ENCODE measurements at places on chromosomes 13 and 19. TPM values are rescaled to one million over a fixed set of nuclear protein-coding genes. Genes with fewer than 3 reads are reported as not detected.

The CEACAM4 gene
- total RNA-seq, result not detected

The CILP2 gene
- total RNA-seq, result 0.63 TPM

The SMIM44 gene
- not detected for total RNA-seq

The YJEFN3 gene
- 0.51 TPM for total RNA-seq

The BEST2 gene
- not detected for total RNA-seq

The LRFN3 gene
- total RNA-seq, result 10.4 TPM

The MBNL2 gene
- total RNA-seq, result 41.8 TPM

The MADCAM1 gene
- 0.13 TPM for total RNA-seq

The CPT1C gene
- total RNA-seq, result 4.4 TPM

The LSM14A gene
- total RNA-seq, result 82.1 TPM

All from mesangial cell (primary cell).